MG63 (cell line): ENCODE measurements at places on chromosomes 13 and 19. TPM values are rescaled to one million over a fixed set of nuclear protein-coding genes. Genes with fewer than 3 reads are reported as not detected.

Gene CNFN
- not detected in 2 replicates for total RNA-seq

Gene IGLON5
- total RNA-seq, result not detected in 2 replicates

GRCh38 chr19:33997690-33998089 is 174.6 kb upstream of the LSM14A start:
- no peak for DNase-seq

GRCh38 chr19:7819337-7819736 is 10.7 kb upstream of the EVI5L start:
- no peak for DNase-seq

Gene PABPC3
- total RNA-seq, result 0.63 and 4.9 TPM in 2 replicates

DNA sequence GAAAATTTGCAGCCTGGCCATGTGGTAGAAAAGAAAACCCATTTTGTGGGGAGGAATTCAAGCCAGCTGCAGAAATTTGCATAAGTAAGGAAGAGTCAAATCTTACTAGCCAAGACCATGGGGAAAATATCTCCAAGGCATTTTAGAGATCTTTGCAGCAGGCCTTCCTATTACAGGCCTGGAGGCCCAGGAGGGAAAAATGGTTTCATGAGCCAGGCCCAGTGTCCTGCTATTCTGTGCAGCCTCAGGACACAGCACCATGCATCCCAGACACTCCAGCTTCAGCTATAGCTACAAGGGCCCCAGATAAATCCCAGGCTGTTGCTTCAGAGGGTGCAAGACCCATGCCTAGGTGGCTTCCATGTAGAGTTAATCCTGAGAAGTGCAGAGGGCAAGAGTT is 1590.1 kb upstream of the PRR20A start:
- no peak for DNase-seq

GRCh38 chr19:44677019-44677811 is 5.9 kb downstream of the CEACAM19 start:
- DNase-seq, result peak; percentile 39

- no peak for DNase-seq
These were observed 262 bp downstream of the COX7A1 start for GRCh38 chr19:36152019-36152351.

DNA sequence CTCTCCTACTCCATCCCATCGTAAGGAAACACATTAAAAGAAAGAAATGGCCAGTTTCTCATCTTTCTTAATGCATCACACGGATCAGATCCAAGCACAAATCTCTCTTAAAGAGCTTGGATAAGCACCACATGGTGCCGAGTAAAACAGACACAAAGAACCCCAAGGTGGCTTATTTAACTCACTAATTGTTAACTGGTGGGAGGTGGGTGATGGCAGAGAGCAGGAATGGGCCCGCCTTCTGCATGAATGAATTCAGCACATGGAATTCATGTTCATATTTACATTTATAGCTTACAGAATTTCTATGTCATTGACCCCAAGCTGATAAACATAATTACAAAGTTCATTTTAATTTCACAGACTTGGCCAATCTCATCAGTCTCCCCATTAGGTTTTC is 89.9 kb downstream of the MZT1 start:
- DNase-seq, result no peak

- no peak for DNase-seq
These were observed 1.8 kb upstream of the NMRK2 start for GRCh38 chr19:3931041-3931440.

DNA sequence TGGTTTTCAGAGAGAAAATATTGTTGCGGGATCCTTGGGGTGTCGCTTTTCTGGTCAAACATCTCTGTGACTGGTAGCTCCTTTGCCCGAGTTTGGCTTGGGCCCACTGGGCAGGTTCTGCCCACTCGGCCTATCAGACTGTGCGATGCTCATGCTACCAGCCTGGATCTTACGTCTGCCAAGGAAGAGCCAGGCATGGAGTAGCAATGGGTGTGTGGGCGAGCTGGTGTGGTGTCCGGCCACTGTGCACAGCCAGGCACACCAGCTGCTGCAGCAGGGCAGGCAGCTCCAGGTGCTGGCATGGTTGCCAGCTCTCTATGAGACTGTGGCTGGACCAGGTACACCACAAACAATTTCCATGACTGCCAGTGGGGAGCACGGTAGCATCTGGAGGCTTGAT is 1351.8 kb upstream of the PCDH20 start:
- no peak for DNase-seq

- no peak for DNase-seq
These were observed 1.3 kb downstream of the MAN2B1 start for GRCh38 chr19:12665281-12665573.

Gene NALCN
- total RNA-seq, result 0.49 TPM in 1 of 2 replicates, not detected in the other

Gene ZNF792
- 1.7 and 2.4 TPM in 2 replicates for total RNA-seq

Gene PSG11
- not detected in 2 replicates for total RNA-seq

Gene CACNG6
- 0.43 TPM in 1 of 2 replicates, not detected in the other for total RNA-seq

DNA sequence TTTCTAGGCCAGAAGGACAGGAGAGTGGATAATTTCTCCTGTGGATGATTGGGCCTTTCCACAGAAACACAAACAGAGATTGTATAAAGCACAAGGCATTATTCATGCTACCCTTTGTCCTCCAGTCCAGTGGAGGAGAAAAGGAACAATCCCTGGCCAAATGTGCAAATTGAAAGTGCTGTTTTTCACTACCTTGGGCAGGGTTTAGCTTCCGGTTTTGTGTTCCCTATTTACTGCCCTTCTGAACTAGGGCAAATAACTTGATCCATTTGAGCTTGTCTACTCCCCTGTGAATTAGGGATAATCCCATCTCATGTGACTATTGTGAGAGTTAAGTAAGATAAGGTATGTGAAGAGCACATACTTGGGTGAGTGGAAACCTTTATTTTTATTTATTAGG is 13.3 kb downstream of the PDX1 start:
- no peak for DNase-seq

Gene SIGLECL1
- total RNA-seq, result not detected in 2 replicates

DNA sequence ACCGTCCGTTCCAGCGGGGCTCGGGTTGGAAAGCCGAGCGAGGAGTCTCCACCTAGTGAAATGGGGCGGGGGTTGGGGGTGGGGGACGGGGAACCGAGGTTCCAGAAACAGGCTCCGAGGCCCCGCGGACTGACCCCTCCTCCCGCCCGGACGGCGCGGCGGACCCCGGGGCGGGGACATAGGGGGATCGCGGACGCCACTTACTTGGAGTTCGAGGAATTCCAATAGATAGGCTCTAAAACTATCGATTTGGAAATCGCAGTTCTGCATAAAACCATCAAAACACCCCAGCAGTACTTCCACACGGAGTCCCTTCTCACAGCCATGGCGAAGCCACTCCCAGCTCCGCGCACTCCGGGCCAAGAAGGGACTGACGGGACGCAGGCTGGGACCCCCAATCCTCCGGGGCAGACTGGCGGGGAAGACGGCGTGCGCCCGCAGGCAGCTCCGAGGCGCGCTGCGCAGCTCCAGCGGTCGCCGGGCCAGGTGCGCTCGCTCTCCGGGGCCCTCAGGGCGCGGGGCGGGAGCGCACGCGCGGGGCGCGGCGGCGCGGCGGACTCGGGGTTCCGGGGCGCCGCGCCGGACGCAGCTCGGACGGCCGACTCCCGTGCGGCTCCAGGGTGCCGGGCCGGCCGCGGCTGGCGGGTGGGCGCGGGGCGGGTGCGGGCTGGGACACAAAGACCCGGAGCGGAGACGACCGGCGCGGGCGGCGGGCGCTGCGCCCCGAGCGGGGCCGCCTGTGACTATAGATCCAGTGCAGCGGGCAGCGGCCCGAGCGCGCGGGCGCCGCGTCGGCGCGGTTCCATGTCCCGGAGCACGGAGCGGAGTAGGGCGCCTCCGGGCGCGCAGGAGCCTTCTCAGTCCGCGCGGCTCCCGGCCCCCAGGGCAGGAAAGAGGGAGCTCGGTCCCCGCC is 567 bp downstream of the EFNB2 start:
- peak; percentile 13 for DNase-seq

Gene ZNF534
- total RNA-seq, result not detected in 2 replicates

- DNase-seq, result no peak
These were observed 311.6 kb downstream of the ENOX1 start for GRCh38 chr13:43475140-43475539.

Gene ZNF560
- not detected in 2 replicates for total RNA-seq

Gene ZNF613
- total RNA-seq, result 0.84 and 3.0 TPM in 2 replicates

- no peak for DNase-seq
These were observed 6.6 kb upstream of the CEACAM16 start for GRCh38 chr19:44692379-44692721.

- DNase-seq, result no peak
These were observed 109.3 kb downstream of the RXFP2 start for GRCh38 chr13:31848621-31849020.

Gene OR7G3
- total RNA-seq, result not detected in 2 replicates

DNA sequence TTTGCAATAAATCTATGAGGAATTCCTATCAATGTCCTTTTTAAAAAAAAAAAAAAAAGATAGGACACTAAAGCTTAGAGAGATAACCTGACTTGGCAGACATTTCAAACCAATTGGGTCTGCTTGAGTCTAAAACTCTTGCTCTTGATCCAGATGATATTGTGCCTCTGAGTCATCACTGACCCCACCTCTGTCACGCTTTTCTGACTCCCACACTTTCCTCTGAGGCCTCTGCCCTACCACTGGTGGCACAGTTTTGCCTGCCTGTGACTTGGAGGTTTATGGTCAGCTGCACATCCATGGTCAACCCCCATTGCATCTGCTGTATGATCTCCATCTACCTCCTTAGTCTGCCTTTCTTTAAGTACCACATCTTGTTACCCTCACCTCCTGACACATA is 328.7 kb downstream of the SPRY2 start:
- no peak for DNase-seq

GRCh38 chr19:1470305-1471009 is 8.6 kb downstream of the C19orf25 start:
- DNase-seq, result no peak

Gene ZNF728
- total RNA-seq, result not detected in 2 replicates

DNA sequence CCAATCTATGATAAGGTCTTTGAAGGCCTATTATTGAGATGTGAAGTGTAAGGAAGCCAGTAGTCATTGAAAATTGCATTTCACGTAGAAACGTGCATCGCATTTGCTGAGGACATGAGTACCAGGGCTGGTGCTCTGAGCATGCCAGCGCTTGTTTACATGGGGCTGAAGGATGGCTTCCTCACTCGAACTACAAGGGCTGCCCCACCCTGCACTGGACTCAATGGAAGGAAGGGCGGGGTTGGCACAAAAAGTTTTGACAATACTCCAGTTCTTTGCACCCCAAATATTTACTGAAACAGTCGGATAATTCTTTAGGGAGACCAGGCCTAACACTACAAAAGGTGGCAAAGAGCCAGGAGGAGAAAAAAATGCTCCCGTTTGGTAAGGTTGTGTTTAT is 28.9 kb upstream of the MED4 start:
- DNase-seq, result no peak

Gene ABHD13
- total RNA-seq, result 3.3 and 8.4 TPM in 2 replicates

DNA sequence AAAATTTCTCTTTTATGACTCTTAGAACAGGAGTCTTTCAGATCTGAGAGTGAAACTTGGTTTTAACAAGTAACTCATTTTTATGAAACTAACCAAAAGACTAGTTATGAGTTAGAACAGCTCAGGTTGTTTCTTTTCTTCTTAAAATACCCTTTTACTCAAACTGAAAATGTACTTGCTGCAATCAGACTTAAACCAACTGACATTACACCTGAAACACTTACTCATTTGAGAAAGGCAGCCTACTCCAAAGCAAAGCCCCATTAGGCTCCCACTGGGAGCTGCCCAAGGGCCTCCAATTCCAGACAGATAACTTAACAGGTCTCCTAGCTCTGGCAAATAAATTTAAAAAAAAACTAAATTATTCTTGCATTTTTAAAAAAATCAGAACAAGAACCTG is 3.6 kb downstream of the FOXO1 start:
- DNase-seq, result no peak

DNA sequence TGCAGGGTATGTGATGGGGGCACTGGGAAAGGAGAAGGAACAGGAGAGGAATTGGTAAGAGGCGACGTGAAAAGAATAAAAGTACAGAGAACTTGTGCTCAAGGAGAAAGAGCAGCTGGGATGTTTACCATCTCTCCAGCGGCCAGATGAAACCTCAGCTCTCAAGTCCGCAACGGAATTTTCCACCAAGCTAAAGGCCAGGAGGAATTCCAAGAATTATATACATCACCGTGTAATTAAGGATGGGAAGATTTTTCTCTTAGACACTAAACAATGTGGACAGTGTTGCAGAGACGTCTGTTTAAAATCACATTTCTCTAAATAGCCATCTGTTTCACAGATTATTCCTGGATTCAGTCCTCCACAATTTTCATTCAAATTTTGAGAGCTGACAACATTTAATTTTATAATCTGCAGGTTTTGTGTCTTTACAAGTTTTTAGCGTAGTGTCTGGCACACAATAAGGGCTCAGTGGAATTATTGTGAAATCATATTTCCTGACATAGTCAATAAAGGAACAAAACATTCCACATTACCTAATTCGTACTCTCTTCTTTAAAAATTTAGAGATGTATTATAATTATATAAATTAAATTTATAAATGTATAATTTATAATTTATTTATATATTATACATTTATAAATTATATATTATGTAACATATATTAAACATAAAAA is 23.0 kb upstream of the USP29 start:
- DNase-seq, result no peak

Gene APOC4
- not detected in 2 replicates for total RNA-seq

Gene SCGB2B2
- not detected in 2 replicates for total RNA-seq

Gene PALM3
- not detected in 2 replicates for total RNA-seq

DNA sequence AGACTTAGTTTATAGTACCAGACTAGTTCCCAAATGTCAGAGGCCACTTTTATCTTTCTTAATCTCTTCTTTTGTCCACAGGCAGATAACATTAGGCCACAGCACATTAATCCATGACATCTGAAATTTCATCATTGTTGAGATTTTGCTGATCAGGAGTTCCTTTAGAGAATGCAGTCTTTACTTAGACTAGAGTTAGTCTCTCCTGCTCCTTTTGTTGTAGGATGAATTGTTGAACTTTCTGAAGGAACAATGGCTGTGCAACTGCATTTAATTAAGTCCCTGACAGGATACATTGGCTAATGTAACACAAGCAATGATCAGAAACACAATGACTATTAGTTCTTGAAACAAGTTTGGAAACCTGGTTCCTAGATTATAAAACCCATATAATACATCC is 266.3 kb downstream of the PCDH20 start:
- DNase-seq, result no peak

- DNase-seq, result no peak
These were observed 117.9 kb downstream of the TM9SF2 start for GRCh38 chr13:99619207-99619606.

- no peak for DNase-seq
These were observed 107.4 kb upstream of the CLDN10 start for GRCh38 chr13:95445131-95445530.

Gene ZNF100
- total RNA-seq, result 0.86 and 0.89 TPM in 2 replicates

- no peak for DNase-seq
These were observed 612.6 kb downstream of the DACH1 start for GRCh38 chr13:71254384-71254783.

Gene GAPDHS
- not detected in 2 replicates for total RNA-seq

DNA sequence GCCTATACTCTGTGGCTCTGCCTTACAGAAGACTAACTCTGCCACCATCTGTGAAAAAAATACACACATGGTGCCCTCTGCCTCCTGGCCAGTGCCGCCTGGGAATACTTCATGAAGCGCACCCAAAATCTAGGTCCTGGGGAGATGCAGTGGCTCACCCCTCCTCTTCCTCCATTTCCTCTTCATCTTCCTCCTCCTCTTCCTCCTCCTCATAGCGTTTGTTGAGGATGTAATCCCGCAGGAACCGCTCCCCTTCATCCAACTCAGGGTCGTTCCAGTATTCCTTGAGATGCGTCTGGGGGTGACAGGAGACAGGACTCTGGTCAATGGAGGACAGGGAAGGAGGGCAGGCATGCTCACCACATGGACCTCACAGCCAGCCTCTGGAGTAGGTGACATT is 5.7 kb downstream of the KRI1 start:
- no peak for DNase-seq

GRCh38 chr13:46183018-46183946 is 1.3 kb upstream of the LCP1 start:
- no peak for DNase-seq
